ENCODE measurements at places on chromosomes 7 and 10.

DNA sequence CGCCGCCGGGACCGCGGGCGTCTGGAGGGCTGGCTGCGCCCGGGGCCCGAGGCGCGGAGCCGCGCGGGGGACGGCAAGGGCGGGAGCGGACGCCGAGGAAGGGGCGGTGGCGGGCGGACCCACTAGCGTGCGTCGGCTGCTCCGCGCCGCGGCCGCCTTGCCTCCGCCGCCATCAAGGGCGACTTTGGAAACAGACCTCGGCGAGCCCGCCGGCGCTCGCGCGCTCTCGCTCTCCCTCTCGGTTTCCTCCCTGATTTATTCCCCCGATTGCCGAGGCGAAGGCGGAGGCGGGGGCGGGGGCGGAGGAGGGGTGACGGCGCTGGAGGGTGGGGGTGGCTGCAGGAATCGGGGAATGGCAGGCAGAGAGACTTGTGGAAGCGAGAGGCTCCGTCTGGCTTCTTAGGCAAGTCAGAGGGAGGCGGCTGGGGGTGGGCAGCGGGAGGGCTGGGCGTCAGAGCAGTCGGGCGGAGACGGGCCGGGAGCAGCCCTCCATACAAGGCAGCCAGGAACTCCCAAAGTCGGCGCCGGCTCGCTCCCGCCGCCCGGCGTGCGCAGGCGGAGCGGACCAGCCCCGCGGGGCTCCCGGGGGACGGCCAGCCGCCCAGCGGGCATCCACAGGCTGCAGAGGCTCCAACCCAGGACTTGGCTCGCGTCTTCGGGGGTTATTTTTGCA lies at the start of gene CACNA2D1:
TSS of gene CACNA2D1 (minus strand) at position 231 of the 673 bp plus-strand sequence.
- peak; percentile 46 for DNase-seq

DNA sequence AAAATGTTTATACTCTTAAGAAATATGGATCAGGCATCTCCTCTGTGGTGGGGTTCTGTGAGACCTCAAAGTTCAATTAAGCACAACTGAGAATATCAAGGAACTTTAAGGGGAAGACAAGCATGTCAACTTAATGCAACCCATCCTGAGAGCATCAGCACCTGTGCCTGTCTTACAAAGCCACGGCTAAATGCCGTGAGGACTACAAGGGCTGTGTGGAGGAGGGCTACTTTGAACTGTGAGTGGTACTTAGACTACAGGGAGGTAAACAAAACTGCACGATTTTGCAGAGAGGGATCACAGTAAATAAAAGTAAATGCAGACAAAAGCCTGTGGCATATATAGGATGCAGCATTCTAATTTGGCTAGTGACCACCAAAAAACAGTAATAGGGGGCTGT lies 139.1 kb downstream of the ATE1 start:
- DNase-seq = no peak

GRCh38 chr10:110758898-110759297 lies 112.8 kb upstream of the PDCD4 start:
- no peak for DNase-seq

DNA sequence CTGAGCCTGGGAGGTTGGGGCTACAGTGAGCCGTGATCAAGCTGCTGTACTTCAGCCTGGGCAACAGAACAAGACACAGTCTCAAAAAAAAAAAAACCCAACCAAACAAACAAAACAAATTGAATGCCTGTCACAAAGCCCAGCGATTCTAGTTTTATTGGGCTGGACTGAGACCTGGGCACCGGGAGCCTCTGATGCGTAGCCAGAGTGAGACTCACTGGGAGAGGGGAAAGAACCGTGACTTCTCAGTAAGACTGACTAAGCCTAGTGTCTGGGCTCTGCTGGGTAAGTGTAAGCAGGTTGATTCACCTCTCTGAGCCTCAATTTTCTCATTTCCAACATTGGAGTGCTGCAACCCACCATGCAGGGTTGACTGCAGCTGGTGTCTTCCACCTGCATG lies 10.1 kb upstream of the LEP start:
- DNase-seq = no peak

DNA sequence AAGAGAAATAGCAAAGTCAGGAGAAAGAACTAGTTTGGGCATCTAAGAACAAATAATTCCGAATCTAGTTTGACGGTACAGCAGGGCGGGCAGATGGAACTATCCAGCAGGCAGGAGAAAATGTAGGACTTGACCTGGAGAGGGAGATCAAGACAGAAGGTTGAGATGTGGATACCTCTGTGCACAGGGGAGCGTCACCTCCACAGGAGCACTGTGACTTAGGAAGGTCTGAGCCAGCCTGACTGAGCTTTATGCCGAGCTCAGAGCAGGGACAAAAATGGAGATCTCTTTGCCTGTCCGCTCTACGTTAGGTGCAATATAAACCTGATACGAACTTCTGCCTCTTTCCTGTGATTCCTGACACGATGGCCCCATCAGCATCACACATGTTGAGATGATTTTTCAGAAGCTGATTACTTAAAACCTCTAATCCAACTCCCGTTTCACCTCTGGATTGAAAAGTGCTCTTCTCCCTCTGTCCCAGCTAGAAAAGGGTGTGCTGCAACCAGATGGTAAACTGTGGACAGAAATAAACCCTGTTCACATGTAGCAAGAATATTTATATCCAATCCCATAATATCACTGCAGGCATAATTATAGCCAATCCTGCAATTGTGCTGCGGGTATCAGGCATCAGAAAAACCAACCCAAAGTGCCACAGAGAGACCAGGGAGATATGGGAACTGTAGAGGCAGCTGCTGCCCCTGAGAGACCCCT lies 13.6 kb upstream of the SORBS1 start:
- no peak for DNase-seq

- DNase-seq = no peak
Measured at GRCh38 chr7:78413568-78413967, 615.0 kb downstream of the PHTF2 start.

DNA sequence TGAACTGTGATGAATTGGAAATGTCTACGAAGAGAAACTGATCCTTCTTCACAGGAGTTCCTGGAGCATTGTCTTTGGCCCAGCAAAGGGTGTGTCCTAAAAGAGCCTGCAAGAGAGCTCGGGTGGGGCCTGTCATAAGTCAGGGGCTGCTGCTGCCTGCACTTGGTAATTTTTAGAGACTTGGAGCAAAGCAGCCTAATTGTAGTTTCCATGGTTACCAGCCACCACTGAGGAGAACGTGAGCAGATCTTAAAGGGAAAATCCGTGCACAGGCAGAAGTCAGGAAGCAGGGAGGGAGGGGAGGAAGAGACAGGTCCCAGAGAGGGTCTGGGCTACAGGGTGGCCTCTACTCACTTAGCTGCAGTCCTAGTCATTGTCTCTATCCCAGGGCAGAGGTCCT lies 463.6 kb downstream of the PLXNA4 start:
- DNase-seq = no peak

- DNase-seq = no peak
Measured at GRCh38 chr10:44427479-44427878, 42.6 kb upstream of the CXCL12 start.

DNA sequence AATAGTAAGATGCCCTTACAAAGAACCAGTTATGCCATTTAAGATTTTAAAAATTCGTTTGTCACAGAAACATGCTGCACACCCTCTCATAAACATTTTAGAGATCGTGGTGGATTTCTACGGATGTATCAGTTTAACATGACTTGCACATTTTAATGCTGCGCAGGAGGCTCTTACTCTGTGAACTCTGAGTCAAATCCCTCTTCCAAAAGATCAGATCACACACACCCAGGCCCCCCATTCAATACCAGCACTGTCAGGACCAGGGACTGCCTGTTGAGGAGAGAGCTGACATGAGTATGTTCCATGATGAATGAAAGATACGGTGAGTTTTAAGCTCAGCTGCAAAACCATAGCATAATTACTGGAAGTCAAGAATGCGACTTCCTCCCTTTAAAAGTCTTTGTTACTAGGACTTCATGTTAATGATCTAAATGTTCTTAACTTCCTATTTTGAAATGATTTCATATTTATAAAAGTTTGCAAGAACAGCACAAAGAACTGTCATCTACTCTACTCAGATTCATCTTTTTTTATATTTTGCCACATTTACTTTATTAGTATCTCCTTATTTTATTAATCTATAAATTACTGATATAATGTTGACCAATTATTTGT lies 500.2 kb downstream of the GLRX3 start:
- DNase-seq = no peak

GRCh38 chr7:36473454-36474282 lies 84.0 kb downstream of the ANLN start:
- DNase-seq = no peak

DNA sequence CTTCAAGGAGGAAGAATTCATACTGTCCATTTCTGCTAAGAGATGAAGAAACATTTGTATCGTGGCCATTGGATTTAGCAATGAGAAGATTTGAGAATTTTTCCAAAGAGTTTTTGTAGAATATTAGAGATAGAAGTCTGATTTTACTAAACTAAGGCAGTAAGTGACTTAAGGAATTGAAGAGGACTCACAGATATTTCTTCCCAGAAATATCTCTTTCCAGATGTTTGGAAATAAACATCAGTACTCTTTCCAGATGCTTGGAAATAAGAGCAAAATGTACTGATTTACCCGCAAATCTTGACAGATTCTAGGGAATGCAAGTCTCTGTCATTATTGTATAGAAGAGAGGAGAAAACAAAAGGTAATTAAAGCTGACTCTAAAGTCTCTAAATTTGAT lies 91.3 kb downstream of the IMMP2L start:
- DNase-seq = no peak

DNA sequence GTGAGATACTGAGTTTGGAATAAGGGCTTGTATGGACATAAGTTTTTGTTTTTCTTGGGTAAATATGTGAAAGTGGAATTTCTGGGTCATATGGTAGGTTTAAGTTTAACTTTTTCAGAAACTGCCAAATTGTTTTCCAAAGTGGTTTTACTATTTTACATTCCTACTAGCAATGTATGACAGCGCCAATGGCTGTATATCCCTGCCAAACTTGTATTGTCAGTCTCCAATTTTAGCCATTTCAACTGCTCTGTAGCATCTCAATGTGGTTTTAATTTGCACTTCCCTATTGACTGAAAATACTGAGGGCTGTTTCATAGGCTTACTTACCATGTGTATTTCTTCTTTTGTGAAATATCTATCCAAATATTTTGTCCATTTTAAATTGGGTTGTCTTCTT lies 90.5 kb upstream of the ZNF32 start:
- no peak for DNase-seq

GRCh38 chr7:122532406-122533269 lies 166.3 kb downstream of the RNF133 start:
- DNase-seq = no peak

DNA sequence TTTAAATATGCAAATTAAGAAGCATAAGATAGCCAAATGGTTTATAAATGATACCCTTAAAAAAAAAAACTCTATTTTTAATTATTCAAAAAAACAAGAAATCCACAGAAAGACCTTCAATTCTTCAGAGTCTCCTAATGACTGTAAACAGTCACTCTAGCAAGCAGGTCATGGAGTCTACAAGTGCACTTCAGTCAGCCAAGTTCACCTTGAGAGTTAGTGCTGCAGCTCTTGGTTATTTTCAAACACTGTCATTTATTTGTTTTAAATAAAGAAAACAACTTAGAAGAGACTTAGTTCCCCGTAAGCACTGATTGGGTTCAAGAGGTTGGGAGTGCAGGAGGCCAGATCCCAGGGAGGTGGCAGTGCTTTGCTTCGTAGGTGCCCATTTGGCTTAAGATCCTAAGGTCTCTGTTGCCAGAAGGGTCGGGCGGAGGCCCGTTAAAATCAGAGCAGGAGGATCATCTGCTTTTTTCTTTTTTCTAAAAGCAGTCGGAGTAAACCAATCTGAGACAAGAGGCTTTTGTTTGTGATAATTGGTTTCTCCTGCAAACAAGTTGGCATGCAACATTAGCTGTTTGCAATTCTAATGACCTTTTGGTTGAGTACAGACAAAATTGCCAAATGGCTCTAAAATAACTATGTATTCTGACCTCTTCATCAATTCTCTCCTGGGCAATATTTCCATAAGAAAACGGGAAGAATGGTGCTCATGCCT lies 86.4 kb upstream of the ELMO1 start:
- DNase-seq = no peak

Measured in smooth muscle cell of the brain vasculature (primary cell).